8988T (cell line): ENCODE measurements at places on chromosomes 2 and 18.

DNA sequence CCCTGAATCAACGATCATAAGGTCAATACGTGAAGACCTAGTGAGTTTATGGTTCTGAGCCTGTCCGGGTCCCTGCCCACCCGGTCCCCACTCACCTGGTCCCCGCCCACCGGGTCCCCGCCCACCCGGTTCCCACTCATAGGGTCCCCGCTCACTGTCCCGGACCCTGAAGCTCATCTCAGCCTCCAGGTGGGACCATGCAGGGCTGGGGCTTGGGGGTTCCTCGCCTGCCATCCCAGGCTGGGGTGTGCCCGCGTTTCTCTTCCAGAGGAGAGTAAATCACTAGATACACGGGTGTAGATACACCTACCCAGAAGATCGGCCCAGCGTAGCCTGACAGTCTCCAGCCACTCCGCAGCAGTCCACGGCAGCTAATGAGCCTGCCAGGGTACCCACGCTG is 131.5 kb downstream of the MBP start:
- no peak for DNase-seq

GRCh38 chr2:146392186-146392585 is 1452.6 kb upstream of the ACVR2A start:
- DNase-seq = no peak

DNA sequence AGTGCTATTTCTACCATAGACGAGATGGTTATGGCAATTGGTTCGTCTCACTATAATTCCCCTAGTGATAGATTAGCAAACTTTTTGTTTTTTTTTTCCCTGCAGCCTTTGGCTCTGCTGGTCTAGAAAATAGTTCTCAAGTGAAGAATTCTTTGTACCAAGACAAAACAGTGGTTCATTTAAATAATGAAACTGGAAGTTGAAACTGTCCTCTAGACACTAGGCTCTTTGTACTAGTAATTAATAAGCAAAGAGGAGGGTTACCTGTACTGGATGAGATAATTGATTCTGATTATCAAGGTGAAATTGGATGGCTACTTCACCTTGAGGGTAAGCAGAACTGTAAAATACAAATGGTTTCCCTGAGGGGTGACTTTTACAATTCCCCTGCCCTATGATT is 156.9 kb upstream of the DCC start:
- DNase-seq = no peak

DNA sequence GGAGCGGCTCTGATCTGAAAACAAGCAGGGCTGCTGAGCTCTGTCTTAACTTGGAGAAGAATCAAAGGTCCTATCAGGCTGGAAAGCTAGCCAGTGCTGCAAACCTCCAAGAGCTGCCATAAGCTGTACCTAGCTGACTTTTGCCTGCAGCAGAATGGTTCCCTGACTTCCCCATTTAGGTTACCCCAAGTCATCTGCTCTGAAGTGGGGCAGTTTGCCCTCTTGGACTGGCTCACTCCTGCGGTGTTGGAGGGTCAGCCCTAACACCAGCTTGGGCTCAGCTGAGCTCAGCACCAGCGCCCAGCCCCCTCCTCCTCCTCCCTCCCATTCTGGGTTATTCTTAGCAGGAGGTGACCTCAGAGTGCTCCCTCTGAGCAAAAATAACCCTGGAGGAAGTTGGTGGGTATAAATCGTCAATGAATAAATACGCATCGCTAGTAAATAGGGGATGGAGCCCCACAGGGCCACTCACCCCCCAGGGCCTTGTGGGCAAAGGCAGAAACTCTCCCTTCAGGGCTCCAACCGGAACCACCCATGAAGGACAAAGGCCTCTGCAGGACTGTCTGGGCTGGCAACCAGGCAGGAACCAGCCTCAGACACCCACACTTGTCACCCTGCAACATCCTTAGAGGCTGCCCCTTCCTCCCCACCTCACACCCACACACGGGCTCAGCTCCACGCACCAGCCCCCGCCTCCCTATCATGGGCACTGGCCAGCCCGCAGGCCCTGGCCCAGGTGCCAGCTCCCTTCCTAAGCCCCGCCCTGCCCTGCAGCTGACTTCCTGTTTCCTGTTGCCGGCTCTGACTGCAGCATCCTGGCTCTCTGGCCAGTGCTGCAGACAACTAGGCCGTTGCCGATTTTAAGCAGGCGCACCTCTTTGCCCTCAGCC is 46.9 kb downstream of the DNMT3A start:
- DNase-seq = peak; percentile 65

- DNase-seq = no peak
Measured at GRCh38 chr18:78445880-78446279, 533.7 kb upstream of the SALL3 start.

GRCh38 chr2:103664690-103665089 is 902.9 kb downstream of the TMEM182 start:
- DNase-seq = no peak

GRCh38 chr2:79824086-79824786 is 311.4 kb downstream of the CTNNA2 start:
- no peak for DNase-seq

DNA sequence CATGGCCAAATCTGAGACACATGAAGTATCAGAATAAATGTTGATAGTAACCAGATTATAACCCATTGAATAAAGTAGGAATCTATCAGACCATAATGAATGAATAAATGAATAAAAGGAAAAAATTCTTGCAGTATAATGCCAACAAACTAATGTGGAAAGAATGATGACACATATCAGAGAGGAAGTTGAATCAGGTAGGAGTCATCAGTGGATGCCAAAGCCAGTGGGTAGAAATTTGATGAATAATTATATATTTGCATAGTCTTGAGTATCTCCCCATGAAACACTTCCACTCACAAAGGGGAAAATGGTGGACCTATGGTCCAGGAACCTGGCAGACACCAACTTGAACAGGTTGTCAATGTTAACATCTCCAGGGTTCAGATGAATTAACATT is 68.6 kb downstream of the GALNT3 start:
- no peak for DNase-seq

- no peak for DNase-seq
Measured at GRCh38 chr2:7913974-7914373, 767.9 kb upstream of the ID2 start.

DNA sequence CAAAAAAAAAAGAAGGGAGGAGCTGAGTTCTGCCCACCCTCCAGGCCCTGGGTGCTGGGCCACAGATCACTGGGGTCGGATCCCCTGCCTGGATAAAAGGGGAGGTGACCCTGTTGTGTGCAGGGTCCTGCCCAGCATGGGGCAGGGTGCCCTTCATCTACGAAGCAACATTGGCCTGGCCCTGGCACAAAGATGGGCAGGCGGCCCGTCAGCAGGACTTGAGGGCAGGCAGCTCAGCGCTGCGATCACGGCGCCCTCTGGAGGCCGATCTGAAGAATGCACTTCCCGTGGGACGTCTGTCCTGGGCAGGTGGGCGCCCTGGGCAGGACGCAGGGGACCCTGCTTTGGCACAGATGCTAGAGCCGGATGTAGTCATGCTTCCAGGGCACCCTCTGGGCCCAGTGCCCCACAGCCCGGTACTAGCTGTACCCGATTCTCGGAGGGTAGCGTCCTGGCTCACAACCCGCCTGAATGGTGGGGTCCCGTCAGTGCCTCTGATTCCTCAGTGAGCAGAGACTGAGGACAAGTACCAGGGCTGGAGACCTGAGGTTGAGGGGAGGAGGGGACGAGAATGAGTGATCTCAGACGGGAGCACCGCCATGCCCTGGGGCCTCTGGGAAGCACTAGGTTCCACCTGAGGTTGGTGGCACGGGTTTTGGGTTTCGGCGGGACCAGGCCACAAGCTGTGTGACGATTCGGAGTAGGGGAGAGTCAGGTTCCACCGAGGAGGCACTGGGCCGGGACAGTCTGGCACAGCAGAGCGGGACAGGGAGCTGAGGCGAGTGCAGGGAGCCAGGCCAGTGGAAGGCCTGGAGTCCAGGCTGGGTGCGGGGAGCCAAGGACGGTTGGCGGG is 18.0 kb downstream of the ARID5A start:
- DNase-seq = peak; percentile 71

DNA sequence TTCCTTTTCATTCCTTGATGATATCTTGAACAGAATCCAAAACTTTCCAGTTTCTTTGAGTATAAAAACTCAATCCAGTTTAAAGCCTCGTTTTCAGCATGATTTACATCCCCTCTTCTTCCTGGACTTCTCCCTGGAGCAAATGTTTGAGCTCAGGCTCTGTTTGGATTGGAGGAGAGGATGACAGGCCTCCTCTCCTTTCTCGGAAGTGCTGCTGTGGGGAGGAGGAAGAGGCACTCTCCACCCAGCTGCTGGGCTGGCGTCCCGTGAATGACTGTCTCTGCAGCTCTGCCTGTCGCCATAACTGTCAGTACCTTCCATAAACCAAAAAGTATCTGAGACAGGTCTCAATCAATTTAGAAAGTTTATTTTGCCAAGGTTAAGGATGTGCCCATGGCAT is 238.2 kb upstream of the AGAP1 start:
- no peak for DNase-seq

GRCh38 chr2:225399504-225399903 is at the start of gene NYAP2:
TSS of gene NYAP2 (plus strand) at chr2:225399710. CDS start at chr2:225408881, 9,171 bp downstream.
- no peak for DNase-seq

GRCh38 chr2:160612266-160612856 is 118.8 kb upstream of the RBMS1 start:
- DNase-seq = no peak

DNA sequence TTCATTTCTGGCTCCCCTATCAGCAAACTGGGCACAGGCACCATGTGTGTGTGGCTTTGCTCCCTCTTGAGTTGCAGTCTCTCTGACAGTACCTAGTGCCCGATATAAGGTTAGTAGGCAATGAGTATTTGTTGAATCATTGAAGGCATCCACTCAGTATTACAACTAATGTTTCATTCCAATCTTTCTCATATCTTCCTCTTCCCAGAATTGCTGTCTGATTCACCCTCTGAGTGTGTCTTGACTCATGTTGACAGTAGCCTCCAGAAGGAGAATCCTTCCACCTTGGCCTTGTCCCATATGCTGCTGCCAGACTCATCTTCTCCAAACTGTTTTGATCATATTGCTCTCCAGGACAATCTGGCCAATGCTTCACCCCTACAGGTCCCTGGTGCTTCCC is 202.5 kb downstream of the LRRTM1 start:
- no peak for DNase-seq

DNA sequence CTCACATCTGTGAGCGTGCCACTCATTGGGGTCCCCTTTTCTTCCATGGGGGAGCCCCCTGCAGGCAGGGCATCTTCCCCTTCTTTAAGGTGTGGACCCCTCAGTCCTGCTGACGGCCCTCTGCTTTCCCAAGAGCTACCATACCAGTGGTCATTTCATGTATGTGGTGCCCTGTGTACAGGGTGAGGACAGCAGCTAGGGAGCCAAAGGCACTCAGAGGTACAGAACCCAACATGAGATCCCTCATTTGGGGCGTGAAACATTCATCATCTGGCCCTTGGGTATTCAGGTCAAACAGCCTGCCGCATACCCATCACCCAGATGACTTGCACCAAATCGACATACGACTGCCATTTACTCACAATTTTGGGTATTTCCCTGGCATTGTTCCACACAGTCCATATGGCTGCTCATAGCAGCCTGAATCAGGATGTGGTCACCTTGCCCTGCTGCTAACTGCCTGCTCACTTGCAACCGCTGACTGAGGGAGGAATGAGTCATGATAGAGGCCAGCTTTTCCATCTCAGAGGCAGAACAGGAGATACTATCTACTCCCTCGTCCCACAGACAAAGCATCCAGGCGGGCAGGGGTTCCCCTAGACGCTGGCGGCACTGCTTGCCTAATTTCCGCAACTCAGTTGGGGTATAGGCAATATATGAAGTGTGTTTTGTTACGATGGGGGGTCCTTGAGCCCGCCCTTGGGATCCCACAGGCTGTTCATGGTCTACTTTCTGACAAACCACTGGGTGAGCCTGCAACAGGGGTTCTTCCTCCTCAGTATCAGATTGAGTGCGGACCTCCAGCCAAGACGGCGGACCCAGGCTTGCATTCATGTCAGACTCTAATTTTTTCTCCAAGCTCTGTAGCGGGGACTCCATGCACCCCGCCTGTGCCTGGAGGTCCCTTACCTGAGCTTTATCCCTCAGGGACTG is 228.6 kb downstream of the SATB2 start:
- peak; percentile 41 for DNase-seq
